NCI-H1092 treated with DMSO at 0.1 percent for 48 hours (cell line): ENCODE measurements at places on chromosomes 13 and 19.

- no peak for DNase-seq
These were observed 7.8 kb downstream of the GPR183 start for GRCh38 chr13:99299256-99299919.

DNA sequence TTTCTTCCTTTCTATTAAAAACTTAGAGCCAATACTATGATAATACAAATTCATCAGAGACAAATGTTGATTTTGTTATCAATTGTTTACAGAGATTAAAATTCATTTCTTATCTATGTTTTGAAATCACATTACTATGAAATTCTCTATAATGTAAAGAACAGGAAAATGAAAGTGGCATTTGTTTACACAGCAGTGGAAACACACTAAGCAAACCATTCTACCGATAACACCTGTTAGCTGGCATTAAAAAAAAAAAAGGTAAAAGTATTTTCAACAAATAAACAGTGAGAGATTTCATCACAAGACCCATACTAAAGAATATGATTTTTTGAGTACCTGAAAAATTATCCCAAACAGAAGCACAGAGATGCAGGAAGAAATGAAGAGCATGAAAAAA is 4.8 kb upstream of the CCDC70 start:
- DNase-seq, result no peak

DNA sequence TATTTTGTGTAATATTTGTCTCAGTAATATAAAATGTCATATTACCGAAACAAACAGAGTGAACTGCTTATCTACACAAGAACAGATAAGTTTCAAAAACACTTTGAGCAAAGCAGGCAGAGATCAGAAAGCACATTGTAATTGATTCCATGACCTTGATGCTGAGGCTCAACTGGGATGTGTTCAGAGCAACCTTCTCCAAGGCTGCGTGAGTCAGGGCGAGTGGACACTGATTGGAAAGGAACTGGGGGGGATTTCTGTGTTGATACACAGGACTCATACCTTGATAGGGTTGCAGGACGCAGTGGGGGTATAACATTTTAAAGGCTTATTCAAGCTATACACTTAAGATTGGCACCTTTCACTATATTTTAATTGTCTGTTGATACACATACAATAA is 1136.3 kb downstream of the UQCRFS1 start:
- no peak for DNase-seq

DNA sequence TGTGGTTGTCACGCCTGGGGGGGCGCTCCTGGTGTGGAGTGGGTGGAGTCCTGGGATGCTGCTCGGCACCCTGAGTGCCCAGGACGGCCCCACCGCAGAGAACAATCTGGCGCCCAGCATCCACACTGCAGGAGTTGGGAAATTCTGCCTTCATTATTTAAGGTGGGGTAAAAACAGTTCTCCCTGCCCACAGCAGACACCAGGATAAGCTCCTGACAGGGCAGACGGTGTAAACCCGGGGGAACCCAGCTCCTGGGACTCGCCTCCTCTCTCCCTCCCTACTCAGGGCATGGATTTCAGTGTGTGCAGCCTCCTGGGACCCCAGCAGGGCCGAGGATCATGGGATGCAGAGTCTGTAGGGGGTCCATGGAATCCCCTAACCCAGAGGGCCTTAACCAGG is 7.7 kb upstream of the WDR18 start:
- DNase-seq, result no peak

GRCh38 chr13:40064154-40065097 is 409.0 kb downstream of the COG6 start:
- no peak for DNase-seq
